ENCODE measurements at places on chromosomes 2 and 18.
A peak's percentile ranks its signal among the peaks of the same experiment; 100 is the strongest.

DNA sequence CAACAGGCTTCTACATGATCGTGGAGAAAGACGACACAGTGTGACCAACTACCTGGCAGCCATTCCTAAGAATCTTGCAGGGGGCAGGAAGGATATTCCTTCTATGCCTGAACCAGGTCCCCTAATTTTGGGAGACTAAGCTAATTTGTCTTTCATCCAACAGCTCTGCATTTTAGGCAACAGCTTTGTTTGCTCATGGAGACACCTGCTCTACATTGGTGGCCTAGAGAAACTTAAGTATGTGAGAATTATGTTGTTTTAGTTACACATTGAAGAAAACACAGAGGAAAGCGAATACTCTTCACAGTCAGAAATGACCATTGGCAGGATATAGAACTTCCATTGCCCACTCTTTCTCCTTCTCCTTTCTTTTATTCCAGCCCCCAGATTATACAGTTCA, 75.2 kb downstream of the ASXL3 start:
- no peak for DNase-seq

GRCh38 chr2:227613272-227613660, 1.4 kb downstream of the SCYGR3 start:
- DNase-seq: no peak

- no peak for DNase-seq
Observed at GRCh38 chr2:224749136-224749535, 33.0 kb upstream of the CCDC195 start.

DNA sequence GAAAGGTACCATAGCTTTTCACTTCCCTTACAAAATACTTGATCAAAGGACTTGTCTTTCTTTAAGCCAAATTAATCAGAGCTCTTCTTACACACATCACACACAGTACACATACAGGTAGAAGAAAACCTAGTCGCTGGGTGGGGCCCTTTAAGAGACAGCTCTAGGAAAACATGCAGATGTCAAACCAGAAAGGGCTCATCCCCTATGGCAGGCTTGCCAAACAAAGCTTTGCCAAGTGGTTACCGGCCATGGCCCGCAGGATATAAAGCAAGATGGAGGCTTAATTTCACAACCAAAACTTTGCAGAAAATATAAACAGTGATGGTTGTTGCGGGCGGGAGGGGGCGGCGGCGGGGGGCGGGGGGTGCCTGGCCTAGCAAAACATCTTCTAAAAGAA, 2156.0 kb upstream of the PIK3C3 start:
- DNase-seq: peak; percentile 52

- no peak for DNase-seq
Observed at GRCh38 chr18:55336438-55337100, 251.4 kb downstream of the TCF4 start.

DNA sequence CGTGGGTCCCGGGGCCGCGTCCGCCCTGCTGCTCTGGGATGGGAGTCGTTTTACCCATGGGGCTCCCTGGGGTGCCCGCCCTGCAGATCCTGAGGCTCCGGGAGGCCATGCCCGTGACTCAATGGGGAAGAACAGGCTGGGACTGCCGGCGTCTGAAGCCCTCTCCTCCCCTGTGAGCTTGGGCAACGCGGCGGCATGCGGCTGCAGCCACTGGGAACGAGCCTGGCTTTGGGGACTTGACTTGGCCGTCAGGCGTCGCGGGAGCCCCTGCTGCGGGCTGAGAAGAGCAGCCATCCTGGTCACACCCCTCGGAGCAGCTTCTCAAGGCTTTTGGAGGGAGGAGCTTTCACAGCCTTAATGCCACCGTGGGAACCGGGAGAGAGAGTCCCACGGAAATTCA, 126.9 kb upstream of the CTDP1 start:
- no peak for DNase-seq

- no peak for DNase-seq
Observed at GRCh38 chr2:217753460-217754200, 249.2 kb downstream of the TNS1 start.

GRCh38 chr2:126913329-126913728, 14.6 kb downstream of the TEX51 start:
- DNase-seq: no peak

GRCh38 chr2:42523341-42523740, 29.6 kb upstream of the KCNG3 start:
- no peak for DNase-seq

DNA sequence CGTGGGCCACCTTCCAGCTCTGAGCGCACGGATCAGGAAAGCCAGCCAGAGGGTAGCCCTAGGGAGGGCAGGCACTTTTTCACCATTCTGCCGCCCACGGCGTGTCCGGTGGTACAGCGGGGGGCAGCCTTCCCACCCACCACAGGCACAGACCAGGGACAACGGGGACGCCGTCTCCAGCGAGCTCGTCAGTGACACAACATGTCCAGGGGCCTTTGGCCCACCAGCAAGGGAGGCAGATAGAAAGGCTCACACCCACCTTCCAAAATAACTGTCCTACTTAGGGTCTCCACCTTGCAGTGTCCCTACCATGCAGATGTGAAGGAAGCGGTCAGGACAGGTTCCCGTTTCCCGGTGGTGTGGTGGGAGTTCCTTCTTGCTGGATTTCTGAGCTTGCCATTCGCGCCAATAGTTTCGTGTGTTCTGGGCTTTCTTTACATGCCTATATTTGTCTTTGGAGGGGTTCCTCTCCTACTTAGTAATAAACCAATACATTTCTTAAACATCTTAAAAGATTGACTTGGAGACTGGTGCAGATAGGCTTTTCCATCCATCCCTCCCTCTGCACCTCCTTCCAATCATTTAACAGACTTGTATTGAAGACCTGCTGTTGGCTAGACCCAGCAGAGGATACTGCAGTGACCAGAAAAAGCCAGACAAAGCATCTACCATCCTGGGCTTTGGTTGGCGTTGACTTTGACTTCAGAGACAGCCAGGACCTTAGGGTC, 872 bp downstream of the ASB1 start:
- no peak for DNase-seq

- peak; percentile 63 for DNase-seq
Observed at GRCh38 chr2:142234741-142235140, 103.9 kb upstream of the LRP1B start.

DNA sequence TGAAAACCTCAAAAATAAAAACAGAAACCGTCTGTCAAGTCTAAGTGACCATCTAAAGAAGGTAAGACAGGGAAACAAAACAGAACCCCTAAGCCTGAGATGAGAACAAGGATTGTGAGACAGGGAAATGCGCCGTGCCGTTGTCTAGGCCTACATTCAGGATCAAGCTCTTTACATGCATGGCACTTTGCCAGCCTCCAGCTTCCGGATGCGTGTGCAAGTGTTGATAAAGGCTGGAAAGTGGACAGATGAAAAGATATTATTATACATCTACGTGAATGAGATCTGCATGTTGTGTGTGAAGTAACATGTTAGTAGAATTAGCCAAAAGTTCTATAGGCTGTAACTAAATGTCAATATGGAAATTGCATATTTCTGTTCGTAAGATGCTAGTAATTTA, 28.6 kb upstream of the TMEM87B start:
- peak; percentile 40 for DNase-seq

Measured in NCI-H1105 (cell line).